ENCODE measurements at places on chromosomes 12 and 14.
A peak's percentile ranks its signal among the peaks of the same experiment; 100 is the strongest.

DNA sequence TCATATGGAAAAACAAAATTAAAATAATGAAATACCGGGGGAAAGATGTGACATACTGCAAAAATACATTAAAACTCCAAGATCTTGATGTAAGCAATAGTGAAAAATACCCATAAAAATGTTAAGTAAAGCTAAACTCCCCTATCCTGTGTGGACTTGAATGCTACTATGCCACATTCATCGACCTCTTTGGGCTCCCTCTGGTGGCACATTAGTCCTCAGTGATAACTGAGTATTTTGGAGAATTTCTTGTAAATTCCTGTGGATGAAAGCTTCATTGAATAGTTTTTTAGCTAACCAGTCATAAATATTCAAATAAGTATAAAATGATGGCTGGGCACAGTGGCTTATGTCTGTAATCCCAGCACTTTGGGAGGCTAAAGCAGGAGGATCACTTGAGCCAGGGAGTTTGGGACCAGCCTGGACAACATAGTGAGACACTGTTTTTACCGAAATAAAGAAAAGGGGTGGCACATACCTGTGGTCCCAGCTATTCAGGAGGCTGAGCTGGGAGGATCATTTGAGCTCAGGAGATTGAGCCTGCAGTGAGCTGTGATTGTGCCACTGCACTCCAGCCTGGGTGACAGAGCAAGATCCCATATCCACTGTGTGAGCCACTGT is 42.4 kb upstream of the SGPP1 start:
- DNase-seq = peak; percentile 7

DNA sequence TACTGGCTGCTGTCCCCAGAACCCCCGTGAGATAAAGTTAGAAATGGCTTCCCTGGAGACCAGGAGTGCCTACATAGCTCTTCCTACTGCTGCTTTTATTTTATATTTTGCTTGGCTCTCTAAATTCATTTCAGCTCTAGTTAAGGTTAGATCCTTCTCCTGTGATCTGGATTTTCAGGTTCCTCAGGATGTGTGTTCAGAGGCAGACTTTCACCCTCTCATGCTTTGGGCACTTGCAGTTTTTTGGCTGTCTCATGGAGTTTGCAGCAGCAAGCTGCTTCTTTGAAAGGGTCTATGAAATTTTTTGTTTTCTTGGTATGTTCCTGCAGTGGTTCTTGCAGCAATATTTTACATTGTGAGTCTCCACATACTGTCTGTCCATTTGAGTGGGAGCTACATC is 93.3 kb downstream of the ATP23 start:
- no peak for DNase-seq

DNA sequence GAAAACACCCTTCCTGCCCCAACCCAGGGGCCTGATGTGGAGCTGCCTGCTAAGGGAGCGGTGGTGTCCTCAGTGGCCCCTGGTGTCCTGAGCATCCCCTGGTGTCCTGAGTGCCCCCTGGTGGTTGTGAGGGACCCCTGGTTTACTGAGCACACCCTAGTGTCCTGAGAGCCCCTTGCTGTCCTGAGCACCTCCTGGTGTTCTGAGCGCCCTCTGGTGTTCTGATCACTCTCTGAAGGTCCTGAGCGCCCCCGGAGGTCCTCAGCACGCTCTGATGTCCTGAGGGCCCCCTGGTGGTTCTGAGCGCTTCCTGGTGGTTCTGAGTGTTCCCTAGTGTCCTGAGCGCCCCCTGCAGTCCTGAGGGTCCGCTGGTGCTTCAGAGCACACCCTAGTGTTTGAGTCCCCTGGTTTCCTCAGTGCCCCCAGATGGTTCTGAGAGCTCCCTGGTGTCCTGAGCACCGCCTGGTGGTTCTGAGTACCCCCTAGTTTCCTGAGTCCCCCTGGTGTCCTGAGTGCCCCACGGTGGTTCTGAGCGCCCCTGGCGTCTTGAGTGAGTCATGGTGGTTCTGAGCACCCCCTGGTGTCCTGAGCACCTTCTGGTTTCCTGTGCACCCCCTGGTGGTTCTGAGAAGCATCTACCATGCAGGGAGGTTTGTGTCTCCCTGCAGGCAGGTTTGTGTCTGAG is 1004.2 kb downstream of the TMEM121 start:
- no peak for DNase-seq

DNA sequence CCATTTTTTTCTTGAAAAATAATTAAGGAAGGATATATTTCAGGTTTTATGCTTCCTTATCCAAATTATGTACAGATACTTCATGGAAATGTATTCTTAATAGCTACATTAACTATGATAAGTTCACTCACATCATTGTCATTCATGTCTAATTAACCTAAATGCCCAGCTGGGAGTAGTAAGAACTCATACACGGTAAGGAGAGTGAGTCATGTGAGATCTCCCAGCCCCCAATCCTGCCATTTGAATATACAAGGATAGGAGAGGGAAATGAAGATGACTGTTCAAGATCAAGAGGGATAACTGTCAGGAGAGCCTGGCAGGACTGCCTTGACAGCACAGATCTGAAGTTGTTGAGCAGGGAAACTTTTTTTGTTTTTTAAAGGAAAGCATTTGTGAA is 343.4 kb upstream of the USP15 start:
- no peak for DNase-seq

DNA sequence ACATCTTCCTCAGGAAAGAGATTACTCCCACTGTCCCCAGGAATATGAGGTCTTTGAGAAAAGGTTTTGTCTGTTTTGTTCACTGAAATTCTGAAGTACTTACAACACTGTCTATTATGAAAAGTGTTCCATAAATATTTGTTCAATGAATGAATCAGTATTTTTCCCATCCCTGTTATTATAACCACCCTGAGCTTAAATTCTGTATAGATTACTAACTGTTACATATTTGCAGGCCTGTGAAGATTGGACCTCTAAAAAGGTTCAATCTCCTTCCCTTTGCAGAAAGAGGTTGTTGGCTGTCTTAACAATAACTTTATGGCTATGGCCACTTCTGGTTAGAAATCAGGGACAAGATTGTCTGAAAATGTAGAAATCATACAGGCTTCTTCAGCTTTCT is 174.5 kb upstream of the NPAS3 start:
- no peak for DNase-seq

GRCh38 chr12:65367396-65367795 is 88.9 kb downstream of the MSRB3 start:
- no peak for DNase-seq

- no peak for DNase-seq
Measured at GRCh38 chr14:97166497-97166896, 369.3 kb downstream of the VRK1 start.

DNA sequence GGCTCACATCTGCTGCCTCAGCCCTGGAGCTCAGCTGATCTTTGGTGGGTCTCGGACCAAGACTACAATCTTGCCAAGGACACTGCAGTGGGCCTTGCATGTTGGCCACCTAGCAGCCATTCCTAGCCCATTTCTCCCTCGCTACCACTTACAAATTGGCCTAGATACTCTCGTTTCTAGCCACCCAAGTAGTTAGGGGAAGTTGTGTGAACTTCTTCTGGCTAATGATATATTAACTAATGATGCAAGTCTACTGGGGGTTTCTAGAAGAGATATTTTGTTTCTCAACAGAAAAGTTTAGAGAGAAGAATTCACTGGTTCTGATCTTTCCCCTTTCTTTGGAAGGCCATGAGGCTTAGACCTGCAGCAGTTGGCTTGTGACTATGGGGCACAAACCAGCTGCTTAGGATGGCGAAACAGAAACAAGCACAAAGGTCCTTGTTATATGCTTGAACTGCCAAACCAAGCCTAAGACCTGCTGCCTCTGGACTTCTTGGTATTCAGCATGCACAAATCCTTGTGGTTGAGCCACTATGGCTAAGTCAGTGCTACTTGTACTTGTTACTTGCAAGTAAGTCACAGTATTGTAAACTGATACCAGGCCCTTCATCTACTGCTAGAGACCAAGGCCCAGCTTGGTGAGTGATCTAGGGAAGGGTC is 30.5 kb upstream of the GPATCH2L start:
- no peak for DNase-seq

DNA sequence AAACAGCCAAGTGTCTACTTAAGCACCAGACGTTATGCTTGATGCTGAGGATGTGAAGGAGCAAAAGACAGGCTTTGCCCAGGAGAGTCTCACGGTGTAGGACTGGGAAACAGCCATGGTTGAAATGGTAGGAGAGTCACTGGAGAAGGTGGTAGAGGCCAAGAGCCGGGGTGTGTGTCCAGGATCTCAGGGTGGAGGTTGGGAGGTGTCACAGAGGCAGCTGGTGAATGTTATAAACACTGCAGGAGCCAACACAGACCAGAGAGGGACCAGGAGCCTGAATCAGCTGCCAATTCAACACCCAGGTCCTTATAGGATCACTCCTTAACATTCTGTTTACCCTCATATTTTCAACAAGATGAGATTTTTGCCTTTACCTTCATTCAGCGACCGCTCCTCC is 7.5 kb downstream of the NID2 start:
- DNase-seq = no peak
